ENCODE measurements at places on chromosomes 6 and 20.
A peak's percentile ranks its signal among the peaks of the same experiment; 100 is the strongest.

GRCh38 chr6:22164236-22164635 is 132.6 kb downstream of the PRL start:
- DNase-seq = no peak

DNA sequence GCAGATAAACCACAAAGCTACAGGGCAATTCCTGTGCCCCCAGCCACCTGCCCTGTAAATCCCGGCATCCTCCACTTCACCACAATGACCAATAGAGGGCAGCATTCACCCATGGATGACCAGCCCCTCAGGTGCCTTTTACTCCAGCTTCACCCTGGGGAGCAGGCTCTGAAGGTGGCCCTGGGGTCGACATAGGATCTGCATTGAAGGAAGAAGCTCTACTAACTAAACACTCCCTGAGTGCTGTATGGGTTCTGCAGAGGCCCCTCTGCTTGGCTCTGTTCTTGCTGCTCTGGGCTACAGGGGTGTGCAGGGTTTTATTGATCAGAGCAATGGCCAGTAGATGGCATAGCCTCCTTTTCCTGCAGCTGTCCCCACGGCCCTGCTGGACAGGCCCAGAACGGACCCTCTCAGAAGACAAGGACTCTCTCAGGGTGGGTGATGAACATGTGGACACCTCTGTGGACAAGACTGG is 20.3 kb downstream of the CST4 start:
- DNase-seq = peak; percentile 27

- DNase-seq = no peak
Measured at GRCh38 chr6:42692137-42692911, 30.1 kb downstream of the PRPH2 start.

DNA sequence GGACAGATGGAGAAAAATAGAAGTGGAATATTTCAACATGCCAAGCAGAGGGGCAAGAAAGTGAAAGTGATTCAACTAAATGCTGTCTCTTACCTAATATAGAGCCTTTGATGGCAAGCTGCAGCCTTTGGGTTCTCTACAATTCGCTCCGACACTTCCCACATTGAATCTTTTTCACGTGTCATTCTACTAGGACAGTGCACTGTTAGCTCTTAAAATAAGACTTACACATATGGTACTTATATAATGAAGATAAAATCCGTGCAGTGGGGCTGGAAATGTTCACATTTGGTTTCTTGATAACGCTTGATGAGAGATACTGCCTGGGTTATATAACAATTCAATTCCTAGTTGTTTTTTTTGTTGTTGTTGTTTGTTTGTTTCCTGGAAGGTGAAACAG is 502.4 kb downstream of the LMBRD1 start:
- no peak for DNase-seq

GRCh38 chr6:68975064-68975463 is 340.0 kb downstream of the ADGRB3 start:
- DNase-seq = no peak

DNA sequence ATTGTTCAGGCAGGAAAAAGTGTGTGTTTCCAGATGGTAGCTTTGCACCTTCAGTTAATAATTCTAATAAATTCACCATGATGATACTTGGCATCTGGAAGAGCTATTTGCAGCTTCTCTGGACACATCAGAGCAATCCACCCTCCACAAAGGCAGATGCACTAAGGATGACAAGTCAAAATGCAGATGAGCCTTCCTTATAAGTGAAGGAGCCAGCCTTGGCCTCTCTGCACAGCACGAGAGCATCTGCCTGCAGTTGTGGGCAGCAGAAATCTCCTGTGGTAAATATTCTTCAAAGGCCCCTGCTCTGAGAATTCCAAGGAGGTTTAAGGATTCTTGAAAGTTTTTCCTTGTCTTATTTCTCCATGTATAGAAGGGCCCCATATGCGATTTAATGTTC is 6.9 kb upstream of the POM121L2 start:
- no peak for DNase-seq

DNA sequence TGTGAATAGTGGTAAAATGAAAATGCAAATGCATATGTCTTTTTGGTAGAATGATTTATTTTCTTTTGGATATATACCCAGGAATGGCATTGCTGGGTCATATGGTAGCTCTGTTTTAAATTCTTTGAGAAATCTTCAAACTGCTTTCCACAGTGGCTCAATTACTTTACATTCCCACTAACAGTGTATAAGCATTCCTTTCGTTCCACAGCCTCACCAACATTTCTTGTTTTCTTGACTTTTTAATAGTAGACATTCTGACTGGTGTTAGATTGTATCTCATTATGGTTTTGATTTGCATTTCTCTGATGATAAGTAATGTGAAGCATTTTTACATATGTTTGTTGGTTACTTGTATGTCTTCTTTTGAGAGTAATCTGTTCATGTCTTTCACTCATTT is 144.0 kb downstream of the SIM1 start:
- no peak for DNase-seq

DNA sequence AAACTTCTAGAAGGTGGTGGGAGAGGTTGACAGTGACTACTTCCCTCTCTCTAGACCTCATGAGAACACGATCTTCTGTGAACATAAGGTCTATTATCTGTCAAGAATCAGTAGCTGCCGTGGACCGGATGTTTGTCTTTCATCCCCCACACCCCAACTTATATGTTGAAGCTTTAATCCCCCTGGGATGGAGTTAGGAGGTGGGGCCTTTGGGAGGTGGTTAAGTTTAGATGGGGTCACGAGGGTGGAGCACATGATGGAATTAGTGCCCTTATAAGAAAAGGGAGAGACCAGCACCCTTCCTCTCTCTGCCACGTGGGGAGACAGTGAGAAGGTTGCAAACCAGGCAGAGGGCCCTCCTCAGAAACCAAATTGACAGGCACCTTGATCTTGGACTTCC is 409.1 kb downstream of the QKI start:
- DNase-seq = no peak

- DNase-seq = no peak
Measured at GRCh38 chr20:25257756-25258475, 10.0 kb downstream of the PYGB start.

GRCh38 chr20:50837532-50838321 is 42.9 kb downstream of the BCAS4 start:
- DNase-seq = no peak

GRCh38 chr6:52195886-52196285 is 9.7 kb downstream of the IL17A start:
- DNase-seq = no peak

DNA sequence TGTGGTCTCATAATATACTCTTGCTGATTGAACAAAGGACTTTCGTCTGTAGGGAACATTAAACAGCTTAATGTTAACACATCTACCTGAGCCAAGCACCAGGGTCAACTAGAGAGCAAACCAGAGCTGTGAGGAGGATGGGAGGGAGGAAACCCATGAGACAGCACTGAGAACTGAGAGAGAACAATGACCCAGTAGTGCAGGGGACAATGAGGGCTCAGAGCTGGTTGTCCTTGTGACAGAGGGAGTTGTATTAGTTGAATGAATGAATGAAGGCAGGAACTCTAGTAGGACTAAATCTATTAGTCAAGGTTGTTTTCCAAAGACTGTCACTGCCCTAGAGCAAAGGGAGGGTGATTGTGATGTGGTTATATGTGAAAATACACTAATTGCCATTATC is 28.2 kb upstream of the GSTA4 start:
- DNase-seq = no peak

DNA sequence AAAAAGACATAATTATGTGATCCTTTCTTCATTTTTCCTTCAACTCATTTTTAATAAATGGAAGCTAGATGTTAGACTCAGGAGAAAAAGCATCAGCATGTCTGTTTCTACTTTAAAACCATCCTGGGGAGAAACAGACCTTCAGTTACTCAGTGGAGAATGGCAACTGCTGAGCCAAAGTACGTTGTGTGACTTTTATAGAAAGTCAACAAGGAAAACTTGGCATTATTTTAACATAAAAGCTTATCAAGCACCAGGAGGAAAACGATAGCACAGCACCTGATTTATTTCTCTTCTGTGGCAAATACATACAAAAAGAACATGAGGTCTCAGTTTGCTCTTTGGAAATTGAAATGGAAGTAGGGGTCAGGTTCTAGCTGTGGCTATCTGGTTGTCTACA is 115.3 kb upstream of the RIPOR2 start:
- no peak for DNase-seq

DNA sequence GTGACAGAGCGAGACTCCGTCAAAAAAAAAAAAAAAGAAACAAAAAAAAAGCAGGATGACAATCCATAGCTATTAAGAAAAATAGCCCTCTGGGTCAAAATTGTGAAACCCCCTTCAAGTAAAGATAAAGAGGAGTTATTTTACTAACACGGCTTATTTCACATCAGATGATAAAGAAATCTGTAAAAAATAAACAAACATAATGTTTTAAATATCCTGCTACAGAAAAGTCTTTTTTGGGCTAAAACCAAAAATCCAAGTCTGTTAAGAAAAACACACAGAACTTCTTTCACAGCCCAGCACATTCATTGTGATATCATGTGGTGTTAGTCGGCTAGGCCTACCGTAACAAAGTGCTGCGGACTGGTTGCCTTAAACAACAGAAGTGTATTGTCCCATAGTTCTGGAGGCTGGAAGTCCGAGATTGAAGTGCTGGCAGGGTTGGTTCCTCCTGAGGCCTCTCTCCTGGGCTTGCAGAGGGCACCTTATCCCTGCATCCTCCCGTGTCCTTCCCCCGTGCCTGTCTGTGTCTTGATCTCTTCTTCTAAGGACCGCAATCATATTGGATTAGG is 239.2 kb upstream of the TAB2 start:
- no peak for DNase-seq

DNA sequence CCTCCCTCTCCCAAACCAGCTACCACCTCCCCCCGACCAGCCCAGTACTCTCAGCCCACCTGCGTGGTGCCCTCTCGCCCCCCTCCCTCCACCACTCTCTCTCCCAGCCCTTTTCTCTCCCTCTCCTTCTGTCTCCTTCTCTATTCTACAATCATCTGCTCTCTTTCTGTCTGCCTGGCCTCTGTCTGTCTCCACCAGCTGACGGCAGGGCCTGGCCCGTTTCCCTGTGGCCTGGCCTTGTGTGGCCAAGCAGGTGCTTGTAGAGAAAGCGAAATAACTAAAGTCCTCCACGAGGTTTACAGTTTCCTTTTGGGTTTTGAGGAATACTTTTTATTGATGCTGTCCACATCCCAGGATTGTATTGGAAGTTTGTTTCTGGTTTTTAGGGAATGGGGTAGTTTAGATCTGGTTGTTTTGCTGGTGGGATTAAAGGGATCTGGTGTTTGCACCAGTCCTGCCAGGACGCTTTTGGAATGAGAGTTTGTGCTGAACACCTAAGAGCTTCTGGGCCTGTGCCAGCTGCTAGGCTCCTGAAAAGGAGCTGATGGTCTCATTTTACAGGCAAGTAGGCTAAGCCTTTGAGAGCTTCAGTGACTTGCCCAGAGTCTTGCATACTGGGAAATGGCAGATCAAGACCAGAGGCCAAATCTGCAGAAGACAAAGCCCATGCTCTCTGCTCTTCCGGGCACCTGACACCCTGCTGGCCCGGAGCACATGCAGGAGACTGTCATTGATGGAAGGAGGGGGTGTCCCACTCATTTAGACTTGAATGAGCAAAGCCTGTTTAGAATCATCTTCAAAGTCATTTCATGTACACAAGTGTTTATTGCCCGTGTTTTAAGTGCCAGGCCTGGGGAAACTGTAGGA is 161.7 kb downstream of the SYCP2 start:
- DNase-seq = no peak

DNA sequence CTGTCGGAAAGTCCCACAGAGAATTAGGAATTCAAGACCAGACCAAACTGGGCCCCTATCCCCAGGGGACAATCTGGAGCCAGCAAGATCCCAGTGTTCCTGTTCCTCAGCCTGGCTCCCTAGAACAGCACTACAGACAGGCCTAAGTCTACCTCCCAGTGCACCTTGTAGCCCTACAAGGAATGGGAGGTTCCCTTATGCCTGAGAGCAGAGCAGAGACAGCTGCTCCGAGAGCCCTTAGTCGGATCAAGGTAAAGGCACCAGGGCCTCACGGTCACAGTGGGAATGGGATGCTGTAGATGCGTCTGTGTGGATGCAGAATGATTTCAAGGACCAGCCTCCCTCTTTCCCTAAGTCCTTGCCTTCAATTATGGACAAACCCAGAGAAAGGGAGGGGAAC is 204.5 kb upstream of the STXBP5 start:
- no peak for DNase-seq

GRCh38 chr6:23087471-23087870 is 518.1 kb downstream of the HDGFL1 start:
- no peak for DNase-seq

- no peak for DNase-seq
Measured at GRCh38 chr6:72132427-72132826, 246.1 kb downstream of the RIMS1 start.

DNA sequence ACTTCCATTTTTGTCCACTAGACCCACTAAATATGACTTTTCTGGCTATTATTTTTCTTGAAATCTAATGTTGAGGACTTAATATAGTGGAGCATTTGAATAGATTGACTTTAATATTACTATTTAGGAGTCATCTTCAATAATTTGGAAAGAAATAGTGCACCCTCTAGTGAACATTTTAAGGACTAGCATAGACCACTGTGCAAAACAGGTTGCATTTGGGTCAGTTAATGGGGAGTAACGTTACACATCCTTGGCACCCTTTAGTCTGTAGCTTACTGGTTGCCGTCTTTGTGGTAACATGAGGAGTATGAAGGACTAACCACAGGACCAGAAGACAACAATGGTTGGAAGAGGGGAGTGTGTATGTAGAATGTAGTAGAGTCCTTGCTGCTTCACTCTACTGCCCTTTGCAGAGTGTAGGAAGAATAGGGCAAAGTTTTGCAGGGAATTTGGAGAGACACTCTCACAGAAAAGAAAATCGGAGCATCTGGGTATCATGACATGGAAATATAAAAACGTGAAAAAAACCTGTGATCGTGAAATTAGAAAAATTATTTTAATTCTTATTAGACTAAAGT is 25.2 kb downstream of the RFPL4B start:
- DNase-seq = no peak

- DNase-seq = no peak
Measured at GRCh38 chr20:50611128-50611810, 80.1 kb downstream of the RIPOR3 start.

DNA sequence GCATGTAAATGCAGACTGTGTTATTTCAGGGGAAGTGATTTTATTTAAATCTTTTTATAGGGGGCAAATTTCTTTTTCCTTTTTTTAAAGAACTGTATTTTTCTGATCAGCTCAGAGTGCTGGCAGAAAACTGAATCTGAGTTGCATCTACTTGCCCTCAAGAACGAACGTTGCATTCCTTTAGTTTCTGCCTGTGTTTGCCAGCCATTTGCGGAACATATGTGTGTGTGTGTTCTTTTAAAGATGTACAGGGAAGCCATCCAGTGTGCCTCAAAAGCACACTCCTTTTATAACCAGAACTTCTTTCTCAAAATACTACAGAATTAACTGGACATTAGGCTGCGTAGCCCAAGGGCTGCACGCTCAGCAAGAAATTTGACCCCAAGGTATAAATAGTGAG is 25.8 kb upstream of the INSM1 start:
- no peak for DNase-seq

GRCh38 chr6:42269974-42270510 is 52.4 kb upstream of the MRPS10 start:
- DNase-seq = no peak
